Uterus (tissue), 4 donors: ENCODE measurements at places on chromosomes 4 and X.

GRCh38 chrX:32745323-32745722, 466.0 kb downstream of the DMD start:
- DNase-seq = no peak

- DNase-seq = no peak
These were observed 1.1 kb downstream of the RAB39B start for GRCh38 chrX:155262970-155263754.

GRCh38 chrX:121256647-121257046, 209.2 kb downstream of the GLUD2 start:
- DNase-seq = no peak

- DNase-seq = no peak
These were observed 12.8 kb upstream of the BOD1L1 start for GRCh38 chr4:13640149-13640940.

DNA sequence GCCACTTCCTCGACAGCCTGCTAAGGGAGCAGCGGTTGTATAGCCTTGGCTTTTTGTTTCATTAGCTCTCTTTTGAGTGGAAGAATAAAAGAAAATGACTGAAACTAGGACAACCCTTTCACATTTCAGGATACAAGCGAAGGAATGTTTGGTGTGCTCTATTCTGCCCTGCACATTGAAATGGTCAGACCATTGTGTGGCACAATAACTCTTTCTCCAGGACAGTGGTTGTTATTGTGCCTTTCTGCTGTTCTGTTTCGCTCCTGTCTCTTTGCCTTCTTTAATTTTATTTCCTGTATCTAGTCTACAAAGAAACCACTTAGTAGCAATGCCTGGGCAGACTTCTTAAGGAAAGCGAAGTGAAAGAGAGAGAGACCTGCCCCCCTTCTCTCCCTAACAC, 473.7 kb downstream of the GBA3 start:
- no peak for DNase-seq

GRCh38 chr4:48315728-48316630, 25.4 kb upstream of the SLAIN2 start:
- DNase-seq = no peak

DNA sequence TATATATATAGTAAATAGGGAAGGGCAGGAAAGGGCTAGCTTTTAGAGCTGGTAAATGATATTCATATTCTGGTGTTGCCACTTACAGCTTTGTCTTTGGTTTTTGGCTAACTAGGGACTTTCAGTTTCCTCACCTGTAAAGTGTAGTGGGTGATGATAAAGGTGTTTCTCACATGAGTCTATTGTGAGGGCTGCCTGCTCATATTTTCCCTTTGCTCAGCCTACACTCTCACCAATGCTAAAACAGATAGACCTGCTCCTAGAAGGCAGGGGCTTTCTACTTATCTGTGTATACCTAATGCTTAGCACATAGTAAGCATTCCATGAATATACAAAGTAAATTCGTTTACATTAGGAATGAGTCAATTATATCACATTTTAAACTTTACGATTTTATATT, 137.2 kb upstream of the HS3ST1 start:
- no peak for DNase-seq
